Hematopoietic multipotent progenitor cell (in vitro differentiated cells): ENCODE measurements at places on chromosomes 16 and 17.
A peak's percentile ranks its signal among the peaks of the same experiment; 100 is the strongest.

DNA sequence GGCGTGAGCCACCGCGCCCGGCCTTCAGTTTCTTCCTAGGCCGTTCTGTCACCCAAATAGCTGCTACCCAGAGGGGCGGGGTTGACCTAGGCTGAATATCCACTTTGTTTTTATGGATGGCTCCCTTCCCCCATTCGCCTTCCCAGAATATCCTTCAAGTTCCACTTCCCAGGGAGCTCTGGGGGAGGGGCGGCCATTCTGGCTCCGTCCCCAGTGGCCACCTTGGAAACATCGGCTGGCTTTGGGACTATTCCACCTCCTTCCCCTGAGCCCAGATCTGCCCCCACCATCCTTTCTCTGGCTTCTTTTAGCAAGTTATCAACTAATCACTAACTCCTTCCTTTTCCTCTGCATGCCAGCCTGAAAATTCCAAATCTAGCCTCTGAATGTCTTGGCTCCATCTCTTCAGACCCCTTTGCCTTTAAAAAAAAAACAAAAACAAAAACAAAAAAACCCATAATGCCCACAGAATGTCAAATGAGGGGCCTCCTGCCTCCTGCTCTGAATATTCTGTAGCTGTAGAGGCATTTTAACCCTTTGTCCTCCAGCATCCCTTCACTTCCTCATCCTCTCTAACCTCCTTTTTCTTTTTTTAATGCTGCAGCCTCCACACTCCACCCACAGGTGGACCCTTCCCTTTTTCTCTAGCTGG is 6.4 kb downstream of the ATP1B2 start:
- peak; percentile 36 for DNase-seq

DNA sequence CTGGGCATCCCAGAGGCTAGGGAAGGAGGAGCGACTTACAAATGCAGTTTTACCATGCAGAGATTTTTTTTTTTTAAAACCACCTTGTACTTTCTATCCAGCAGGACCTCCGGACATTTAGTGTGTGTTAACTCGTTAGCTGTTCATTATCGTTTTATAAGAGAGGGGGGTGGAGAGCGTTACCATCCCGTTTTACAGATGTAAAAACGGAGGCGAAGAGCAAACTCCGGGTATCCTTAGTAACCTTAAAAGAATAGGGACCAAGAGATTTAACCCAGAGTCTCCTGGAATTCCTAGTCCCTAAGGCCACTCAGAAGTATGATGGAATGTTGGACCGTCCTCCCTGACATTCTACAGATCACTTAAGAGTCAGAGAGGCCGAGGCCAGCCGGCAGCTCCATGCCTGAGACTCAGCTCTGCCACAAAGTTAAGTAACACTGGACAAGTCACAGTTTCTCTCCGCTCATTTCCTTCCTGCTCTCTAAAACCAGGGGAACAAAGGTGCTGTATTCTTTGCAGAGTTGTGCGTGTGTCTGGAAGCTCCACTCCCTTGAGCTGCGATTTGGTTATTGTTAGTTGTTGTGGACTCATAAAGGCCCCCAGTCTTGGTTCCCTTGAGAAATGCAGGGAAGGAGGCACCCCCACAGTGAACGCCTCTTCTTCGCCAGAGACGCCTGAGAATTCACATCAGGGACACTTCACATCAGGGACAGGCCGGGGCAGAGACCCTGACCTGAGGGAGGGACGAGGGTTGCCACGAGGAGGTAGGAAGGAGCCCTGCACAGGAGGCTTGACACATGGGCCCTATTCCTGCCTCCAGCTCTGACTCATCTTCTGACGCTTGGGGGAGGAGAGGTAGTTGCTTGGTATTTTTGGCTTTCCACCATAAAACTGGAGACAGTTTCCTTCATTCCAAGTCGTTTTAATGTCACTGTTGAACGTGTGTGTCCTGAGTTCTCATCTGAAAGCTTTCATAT is 1.2 kb downstream of the DUSP14 start:
- peak; percentile 14 for DNase-seq

GRCh38 chr16:16127469-16128116 is 95.7 kb downstream of the ABCC6 start:
- DNase-seq = peak; percentile 93

GRCh38 chr16:64696866-64697265 is 425.0 kb downstream of the CDH11 start:
- DNase-seq = no peak

- no peak for DNase-seq
Observed at GRCh38 chr17:40442392-40443195, 656 bp upstream of the IGFBP4 start.

DNA sequence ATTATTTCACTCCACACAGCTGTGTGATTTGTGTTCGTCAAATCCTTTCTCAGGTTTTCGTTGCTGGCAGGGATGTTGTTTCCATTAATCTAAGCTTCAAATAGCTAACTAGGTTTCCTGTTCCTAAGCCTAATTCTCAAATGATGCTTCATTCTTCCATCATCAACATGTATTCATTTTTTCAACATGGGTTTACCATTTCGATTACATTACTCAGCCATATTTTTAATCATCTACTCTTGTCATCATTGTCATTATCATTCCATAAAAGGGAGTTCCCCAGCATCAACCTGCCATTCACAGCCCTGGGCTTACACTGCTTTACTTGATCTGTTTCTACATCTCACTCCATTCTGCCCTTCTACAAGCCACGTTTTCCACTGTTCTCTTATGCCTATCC is 33.3 kb upstream of the ANKFN1 start:
- DNase-seq = no peak

DNA sequence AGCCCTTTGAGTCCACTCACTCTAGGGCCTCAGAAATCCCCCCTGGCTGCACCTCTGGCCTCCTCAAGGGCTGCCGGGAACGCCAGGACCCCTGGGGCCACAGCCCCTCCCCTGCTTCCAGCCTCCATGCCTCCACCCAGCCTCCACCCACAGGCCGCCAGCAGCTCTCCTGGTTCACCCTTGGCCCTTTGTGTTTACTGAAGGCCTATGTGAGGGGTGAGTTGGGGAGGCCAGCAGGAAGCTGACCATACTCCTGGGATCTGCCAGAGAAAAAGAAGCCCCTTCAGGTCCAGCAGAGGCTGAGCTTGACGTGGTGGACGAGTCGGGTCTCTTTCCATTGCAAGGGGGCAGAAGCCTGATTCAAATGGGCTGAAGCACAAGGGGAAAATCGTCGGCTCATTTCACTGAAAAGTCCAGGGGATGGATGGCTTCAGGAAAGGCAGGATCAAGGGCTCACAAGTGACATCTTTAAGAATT is 18.3 kb upstream of the ATP2A3 start:
- no peak for DNase-seq

- DNase-seq = no peak
Observed at GRCh38 chr17:38636054-38636453, 30.3 kb upstream of the SRCIN1 start.

DNA sequence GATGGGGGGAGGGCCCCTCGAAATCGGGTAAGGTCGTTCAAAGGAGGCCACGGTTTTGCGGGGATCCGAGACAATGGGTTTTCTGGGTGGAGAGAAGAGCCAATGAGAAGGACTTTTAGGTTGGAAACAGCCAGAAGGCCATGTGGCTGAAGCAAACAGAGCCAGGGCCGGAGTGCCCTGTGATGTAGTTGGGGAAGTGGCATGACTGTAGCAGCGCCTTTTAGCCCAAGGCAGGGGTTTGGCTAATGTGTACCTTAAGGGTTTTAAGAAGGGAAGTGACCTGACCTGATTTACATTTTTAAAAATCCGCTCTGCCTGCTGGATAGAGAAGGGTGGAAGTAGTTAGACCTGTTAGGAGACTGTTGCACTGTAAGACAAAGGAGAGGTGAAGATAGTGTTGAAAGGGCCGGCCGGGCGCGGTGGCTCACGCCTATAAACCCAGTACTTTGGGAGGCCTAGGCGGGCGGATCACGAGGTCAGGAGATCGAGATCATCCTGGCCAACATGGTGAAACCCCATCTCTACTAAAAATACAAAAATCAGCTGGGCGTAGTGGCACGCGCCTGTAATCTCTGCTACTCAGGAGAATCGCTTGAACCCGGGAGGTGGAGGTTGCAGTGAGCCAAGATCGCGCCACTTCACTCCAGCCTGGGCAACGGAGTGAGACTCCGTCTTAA is 1.0 kb downstream of the LYRM1 start:
- peak; percentile 43 for DNase-seq

DNA sequence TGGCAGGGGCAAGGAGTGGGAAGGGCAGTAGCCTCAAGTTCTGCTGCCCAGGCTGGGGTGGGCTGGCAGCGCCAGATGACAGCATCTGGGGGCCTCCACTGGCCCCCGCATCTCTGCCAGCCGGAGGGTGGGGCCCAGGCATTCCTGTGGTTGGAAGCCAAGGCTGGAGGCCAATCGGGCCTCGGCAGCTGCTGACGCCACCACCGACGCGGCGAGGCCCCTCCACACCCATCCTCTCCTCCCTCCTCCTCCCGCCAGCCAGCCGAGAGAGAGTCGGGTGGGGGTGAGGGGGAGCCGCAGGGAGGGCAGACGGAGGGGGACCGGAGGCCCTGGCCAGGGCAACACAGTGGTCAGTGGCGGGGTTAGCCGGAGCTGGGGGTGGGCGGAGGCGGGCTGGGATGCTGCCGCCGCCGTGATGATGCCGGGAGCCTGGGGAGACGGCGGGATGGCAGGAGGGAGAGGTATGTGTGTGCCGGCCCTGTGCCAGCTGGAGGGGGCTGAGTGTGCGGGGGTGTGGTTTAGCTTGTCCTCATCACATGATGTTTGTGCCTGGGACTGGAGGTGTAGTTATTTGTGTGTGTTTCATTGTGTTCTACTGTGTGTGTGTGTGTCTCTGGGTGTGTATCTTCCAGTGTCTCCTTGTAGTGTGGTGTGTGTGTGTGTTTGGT is 36.6 kb downstream of the ARHGAP23 start:
- DNase-seq = no peak

- DNase-seq = no peak
Observed at GRCh38 chr16:67723151-67723910, 4.2 kb upstream of the GFOD2 start.

DNA sequence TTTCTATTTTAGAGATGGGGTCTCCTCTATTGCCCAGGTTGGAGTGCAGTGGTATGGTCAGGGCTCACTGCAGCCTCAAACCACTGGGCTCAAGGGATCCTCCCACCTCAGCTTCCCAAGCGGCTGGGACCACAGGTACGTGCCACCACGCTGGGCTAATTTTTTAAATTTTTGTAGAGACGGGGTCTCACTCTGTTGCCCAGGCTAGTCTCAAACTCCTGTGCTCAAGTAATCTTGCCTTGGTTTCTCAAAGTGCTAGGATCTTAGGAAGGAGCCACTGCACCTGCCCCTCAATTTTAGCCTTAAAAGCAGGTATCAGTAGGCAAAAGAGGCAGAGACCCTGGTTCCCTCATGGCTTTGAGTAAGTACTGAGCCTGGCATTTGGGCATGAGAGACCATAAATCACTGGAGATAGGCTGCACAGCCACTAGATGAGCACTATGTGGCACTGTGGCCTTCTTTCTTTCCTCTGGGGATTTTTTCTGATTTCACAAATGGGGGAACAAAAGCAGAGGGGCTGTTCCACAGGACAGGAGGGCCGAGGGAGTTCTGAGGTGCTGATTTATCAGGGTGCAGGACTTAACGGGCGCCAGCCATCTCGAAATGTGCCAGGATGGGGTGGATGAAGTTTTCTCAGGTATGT is 82.2 kb downstream of the PLXDC1 start:
- DNase-seq = peak; percentile 46

DNA sequence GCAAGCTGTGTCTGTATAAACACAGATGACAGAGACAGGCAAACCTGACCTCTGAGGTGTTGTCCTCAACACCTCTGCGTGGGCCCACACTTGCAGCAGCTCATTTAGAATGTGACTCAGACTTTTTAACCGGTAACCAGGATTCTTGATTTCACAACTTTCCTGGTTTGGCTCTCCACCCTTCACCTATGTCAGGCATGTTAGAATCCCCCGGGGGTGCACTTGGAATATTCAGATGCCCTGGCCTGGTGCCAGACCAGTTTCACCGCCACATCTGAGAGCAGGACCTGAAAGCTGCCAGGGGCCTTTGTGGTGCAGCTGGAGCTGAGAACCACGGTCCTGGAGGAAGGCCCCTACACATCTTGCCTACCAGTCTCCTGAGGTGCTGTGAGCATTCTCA is 4.8 kb downstream of the DHODH start:
- DNase-seq = no peak

DNA sequence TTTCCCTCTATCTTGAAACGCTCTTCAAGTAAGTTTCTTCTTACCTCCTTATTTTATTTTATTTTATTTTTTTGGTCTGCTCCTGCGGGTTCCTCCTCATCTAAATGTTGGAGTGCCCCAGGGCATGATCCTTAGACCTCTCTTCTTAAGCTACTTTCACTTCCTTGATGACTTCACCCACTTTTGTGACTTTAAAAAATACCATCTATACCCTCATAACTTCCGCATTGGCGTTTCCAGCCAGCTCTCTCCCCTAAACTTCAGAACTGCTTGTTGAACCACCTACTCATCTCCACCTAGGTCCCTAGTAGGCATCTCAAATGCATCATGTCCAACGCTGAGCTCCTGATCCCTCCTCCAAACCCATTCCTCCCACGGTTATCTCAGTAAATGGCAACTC is 51.4 kb upstream of the NFAT5 start:
- DNase-seq = no peak

- DNase-seq = no peak
Observed at GRCh38 chr16:85751698-85752501, 1.0 kb upstream of the C16orf74 start.

GRCh38 chr17:44794851-44795413 is 35.2 kb downstream of the GJC1 start:
- no peak for DNase-seq

DNA sequence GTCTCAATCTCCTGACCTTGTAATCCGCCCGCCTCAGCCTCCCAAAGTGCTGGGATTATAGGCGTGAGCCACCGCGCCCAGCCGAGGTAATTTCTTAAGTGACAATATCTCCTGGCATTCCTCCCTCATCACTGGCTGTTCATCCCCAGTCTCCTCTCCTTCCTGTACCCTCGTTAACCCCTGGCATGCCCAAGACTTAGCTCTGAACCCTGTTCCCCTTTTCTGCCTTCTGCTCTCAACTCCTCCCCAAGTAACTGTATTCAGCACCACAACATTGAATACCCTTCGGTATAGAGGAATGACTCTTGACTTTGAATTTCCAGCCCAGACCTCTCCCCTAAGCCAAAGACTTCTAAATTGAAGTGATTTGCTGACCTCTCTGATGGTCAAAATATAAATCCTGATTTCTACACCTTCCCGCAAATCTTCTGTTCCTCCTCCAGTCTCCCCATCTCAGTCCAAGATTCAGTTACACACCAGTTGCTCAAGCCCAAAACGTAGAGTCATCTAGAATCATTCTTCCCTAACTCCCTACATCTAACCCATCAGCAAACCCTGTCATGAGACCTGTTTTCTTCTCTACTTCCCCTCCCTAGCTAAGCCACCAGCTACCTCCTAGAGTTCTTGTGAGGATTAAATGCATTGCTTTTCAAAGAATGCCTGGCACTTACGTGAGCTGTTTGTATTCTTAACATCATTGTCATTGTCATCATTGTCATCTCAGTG is 14.8 kb downstream of the PMP22 start:
- DNase-seq = no peak

- DNase-seq = no peak
Observed at GRCh38 chr16:3787924-3788661, 70.8 kb upstream of the TRAP1 start.

GRCh38 chr17:77510133-77510796 is 369.5 kb downstream of the SEC14L1 start:
- DNase-seq = no peak
